ENCODE measurements at places on chromosomes 5 and 9.
A peak's percentile ranks its signal among the peaks of the same experiment; 100 is the strongest.

GRCh38 chr9:129362287-129363000 lies 184.4 kb upstream of the IER5L start:
- DNase-seq = no peak

GRCh38 chr5:132496631-132497487 lies 6.3 kb upstream of the IRF1 start:
- peak; percentile 81 for DNase-seq

DNA sequence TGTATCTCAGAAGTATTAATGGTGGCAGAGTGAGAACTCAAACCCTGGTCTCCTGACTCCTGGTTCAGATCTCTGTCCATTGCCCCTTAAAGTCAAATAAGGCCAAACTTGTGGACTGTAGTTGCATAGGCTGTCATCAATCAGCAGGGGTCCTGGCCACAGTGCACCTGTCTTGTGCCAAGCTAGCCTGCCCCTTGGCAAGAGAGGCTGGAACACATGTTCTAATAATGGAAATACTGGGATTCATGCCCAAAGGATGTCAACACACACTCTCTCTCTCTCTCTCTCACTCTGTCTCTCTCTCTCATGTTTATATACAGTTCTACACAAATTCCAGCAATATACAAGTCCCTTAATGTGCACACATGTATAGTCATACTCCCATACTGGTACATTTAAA lies 44.3 kb downstream of the GLRA1 start:
- DNase-seq = no peak

DNA sequence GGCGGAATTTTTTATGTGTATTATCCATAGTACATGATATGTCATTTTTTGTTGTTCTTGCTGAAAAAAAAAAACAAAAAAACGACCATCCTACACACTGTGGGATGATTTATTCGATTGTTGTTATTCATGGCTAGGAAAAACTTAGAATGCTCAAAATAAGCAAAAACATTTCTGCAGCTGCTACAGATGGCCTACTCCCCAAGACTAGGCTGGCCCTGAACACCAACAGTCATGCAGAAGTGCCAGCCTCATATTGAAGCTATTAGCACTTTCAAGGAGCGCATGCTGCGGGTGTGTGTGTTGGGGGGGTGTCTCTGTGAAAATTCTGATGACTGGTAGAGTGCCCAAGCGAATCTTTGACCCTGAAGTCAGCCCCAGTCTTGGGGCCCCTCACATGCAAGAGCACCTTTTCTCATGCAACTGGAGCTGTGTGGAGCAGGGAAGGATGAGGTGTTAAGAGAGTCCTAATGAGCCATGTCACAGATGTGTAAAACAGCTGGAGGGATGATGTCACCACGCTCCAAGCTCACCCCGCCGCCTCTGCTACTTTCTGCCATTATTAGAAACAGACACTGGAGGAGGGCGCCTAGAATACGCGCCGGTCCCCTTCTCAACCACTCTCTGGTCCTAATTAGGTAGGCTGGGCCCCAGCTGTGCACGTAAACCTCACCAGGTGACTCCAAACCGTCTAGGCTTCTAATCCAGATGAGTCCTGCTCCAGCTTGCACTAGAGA lies 61.0 kb upstream of the SMIM23 start:
- DNase-seq = peak; percentile 24

DNA sequence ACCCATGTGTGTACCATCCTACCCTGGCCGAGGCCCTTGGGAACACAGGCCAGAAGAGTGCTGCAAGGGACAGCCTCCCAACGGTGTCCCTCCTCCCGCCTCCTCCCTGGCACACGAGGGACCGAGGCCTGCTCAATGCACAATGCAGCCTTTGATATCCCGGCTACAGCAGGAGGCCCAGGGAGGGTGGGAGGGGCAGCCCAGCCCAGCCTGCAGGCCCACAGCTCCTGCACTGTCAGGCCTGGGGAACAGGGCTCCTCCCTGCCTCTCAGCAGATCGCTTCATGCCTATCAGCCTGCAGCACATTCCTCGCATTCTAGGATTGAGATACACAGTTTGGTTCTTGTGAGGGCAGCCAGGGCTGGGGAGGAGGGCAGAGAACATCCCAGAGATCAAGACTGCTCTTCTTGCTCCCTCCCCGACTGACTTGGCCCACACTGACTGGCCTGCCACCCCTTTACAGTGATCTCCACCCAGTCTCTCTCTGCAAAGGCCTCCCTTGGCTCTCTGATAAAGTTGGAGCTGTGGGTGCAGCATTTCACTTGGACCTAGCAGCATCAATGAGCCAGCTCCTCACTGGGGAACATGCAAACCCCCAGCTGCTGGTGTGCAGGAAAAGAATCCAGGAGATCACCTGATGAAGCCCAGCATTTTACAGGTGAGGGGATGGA lies at the start of gene SH3TC2:
Gene SH3TC2 (minus strand): TSS at position 46 of the 671 bp plus-strand sequence. CDS start 40 bp downstream, at position 6.
- peak; percentile 73 for DNase-seq

- no peak for DNase-seq
Observed at GRCh38 chr5:85656050-85656449, 961.7 kb upstream of the COX7C start.

GRCh38 chr5:56143373-56143714 lies 89.8 kb downstream of the ANKRD55 start:
- DNase-seq = no peak

DNA sequence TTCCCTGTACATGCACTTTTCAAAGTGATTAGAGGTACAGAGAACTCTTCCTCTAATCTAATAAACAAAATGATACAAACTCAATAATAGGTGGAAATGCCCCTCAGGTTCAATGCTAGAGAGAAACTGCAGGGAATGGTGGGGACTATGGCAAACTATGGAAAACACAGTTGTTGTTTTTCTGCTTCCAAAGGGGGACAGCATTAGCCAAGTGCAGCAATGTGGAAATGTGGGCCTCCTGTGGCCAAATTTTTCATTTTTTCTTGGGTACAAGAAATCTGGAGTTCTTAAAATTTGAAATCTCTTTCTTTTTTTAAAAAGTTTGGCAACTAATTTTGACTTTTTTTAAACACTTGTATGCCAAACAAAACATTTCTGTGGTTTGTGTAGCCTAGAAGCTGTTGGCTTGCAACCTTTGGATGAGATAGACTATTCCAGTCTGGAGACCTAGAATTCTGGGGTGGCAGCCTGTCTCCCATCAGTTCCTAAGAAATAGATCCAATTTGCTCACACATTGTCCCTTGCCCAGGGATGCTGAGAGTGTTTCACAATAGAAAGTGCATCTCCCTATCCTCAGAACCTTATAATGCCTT lies 218.6 kb downstream of the PAPPA start:
- DNase-seq = no peak

DNA sequence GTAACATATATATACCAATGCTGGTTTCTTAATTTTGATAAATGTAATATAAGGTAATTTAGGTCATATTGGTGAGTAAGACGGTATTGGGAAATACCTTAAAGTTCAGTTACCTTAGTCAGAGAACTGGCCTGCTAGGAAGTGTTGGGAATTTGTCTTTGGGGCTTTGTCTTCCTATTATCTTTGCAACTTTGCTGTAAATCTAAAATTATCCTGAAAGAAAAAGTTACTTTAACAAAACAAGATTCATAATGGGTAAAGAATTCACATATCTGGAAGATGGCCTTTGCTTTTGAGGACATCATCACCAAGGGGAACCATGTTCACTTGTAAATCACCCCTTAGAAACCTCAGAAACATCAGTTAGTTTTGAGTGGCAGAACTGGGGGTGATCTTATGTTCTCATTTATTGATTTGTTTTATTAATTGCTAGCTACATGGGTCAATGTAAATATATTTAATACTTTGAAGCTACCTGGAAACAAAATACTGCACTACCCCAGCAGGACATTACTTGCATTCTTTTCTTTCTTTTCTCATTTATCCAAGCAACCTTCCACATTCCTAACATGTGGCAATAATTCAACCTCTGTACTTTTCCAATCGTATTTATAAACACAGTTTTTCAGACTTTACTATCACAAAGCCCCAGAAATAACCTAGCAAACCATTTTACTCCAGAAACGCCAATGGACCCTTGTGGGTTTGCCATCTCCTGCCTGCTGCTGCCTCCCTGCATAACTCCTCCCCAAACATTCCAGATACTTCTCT lies 41.4 kb downstream of the GLIS3 start:
- DNase-seq = no peak

GRCh38 chr9:136577941-136578625 lies 32.2 kb upstream of the NOTCH1 start:
- DNase-seq = no peak

- no peak for DNase-seq
Observed at GRCh38 chr5:2207416-2208238, 324.9 kb upstream of the IRX4 start.

DNA sequence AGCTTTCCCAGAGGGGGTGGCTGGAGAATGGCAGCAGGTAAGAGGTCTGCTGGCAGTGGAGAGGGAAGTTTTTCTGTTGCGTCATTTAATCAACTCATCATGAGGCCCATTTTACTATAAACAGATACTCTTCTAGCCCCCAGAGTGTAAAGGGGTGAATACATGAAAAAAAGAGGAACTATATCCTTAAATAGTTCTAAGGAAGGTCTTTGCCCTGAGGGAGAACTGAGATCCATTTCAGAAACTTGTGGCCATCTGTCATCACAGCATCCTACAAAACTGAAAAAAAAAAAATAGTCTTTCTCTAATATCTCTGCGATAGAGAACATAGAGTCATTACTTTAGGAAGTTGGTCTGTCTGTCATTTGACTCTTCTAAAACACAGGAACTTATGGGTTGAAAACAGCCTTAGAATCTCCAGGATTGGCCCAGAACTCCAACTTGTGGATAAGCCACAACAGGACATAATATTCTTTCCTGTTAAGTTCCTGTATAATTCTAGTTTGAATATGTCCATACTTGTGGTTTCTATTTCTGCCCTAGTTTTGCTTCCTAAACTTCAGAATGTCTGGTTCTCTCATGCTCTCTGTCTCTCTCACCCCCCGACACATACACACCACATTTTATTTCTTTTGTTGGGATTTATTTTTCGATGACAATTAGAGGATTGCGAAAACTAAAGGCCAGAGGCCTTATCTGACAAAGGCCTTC lies 238.5 kb upstream of the PIK3R1 start:
- no peak for DNase-seq

DNA sequence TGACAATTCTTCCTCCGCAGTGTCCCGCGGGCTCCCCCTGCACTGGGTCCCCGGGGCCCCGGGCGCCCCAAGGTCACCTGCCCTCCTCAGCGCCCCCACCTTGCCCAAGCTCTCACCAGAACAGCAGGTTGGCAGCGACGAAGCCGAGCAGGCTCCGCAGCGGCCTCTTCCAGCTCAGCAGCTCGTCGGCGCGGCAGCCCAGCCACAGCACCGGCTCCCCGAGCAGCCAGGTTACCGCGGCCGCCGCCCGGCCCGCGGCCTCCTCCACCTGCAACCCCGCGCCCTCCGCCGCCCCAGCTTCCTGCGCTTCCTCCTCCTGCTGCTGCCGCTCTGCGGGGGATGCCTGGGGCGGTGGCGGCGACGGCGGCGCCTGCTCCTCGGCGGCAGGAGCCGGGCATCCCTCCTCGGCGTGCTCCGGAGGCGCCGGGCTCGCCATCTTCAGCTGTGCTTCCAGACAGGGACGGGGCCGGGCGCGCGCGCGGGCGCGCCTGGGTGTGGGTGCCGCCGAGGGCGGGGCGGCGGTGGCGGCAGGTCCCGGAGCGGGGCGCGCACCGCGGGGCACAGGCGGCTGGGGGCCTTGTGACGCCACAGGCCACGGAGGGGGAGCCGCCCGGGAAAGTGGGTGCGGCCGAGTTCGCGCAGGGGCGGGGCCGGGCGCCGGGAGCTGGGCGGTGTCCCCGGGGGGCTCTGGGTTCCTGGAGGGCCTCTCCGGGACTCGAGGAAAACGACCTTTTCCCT lies at the start of gene RETREG1:
Gene RETREG1 (minus strand): TSS at position 462 of the 738 bp plus-strand sequence. CDS start 26 bp downstream, at position 436.
- DNase-seq = peak; percentile 40

DNA sequence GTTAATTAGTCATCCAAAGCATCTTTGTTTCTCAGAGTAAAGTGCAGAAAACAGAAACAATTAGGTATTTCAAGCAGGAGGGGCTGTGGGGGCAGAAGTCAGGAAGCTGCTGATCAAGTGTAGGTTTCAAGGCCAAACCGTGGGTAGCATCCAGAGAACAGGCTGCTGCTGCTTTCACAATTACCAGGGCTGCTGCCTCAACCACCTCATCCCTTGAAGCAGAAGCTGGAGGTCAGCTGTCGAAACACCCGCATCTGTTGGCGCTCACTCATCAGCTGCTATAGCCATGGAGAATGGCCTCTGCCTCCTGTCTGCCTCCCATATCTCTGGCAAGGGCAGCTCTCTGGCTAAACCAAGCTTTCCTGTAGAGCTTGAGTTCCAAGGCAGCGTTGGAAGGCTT lies 122.9 kb upstream of the OSMR start:
- no peak for DNase-seq

DNA sequence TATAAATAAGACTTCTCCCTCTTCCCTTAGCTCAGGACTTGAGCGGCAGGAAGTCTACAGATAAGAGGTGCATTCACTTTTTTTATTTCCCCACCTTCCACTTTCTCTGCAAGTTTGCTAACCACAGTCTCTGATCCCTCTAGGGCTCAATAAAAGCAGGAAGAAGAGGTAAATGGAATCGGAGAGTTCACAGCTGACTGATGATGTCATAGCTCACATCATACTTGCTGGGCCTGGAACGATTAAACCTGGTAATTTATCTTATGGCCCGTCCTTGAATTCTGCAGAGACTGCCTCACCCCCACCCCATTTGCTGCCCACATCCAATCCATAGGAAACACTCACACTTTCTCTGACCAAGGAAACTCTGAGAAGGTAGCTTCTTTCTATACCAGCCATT lies 62.9 kb downstream of the DRD1 start:
- no peak for DNase-seq

DNA sequence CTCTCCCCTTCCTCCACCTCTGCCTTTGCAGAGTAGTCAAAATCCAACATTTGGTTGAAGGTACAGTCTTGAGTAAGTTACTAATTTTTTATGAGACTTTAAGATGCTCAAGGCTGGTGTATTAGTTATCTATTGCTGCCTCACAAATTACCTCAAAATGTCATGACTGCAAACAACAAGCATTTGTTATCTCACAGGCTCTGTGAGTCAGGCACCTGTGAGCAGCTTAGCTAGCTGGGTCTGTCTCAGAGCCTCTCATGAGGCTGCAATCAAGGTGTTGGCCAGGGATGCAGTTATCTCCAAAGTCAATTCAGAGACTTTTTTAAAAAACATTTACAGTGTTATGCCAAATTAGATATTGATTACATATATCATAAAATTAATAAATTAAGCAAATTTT lies 371.3 kb upstream of the RGMB start:
- DNase-seq = no peak

GRCh38 chr5:155091768-155092717 lies 78.5 kb downstream of the KIF4B start:
- DNase-seq = no peak

DNA sequence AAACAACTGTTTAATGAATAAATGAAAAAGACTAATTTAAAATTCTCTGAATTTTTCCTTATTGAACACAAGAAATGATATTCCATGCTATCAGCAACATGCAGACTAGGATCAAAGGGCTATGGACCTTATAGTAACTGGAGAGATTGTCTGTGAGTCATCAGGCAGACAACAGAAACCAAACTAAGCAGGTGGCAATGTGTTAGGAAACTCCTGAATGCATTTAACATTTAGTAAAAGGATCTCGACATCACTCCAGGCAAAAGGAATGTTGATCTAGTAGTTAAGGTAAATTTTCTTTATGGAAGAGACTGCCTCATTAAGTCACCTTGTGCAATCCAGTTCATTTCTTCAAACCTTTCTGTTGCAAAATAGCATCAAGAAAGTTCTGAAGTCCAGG lies 58.4 kb downstream of the ARL15 start:
- DNase-seq = no peak

Measured in liver (tissue), 10 donors.